ENCODE measurements at places on chromosomes 1 and 21.

GRCh38 chr1:22906968-22907367, 65.7 kb downstream of the LACTBL1 start:
- DNase-seq, result no peak

GRCh38 chr1:119364640-119365039, 3.9 kb upstream of the HAO2 start:
- no peak for DNase-seq

DNA sequence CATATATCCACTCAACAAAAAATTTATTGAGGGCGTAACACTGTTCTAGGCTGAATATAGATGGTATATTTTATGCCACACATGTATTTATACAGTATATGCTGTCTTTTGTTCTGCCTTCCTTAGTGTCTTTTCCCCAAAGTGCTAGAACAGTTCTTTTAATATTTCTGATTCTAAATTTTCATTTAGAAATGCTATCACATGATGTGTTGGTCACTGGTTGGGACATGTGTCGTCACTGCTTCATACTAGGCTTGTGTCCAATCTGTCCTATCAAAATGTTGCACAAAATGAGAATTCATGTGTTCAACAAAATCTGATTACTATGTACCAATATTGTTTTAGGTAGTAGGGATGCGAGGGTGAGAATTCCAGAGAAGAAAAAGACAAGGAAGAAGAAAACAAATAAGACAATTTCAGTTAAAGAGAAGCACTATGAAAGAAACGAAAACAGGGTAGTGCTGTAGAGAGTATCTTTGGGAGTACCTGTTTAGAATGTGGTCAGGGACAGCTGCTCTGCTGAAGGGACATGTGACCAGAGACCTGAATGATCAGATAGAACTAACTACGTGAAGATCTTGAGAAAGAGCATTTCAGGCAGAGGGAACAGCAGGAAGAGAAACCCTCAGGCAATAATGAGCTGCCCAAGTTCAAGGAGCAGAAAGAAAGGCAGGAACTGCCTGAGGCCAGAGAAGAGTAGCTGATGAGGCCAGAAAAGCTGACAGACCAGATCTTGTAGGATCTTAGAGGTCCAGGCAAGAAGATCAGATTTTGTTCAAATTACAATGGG, 1.3 kb downstream of the KMO start:
- no peak for DNase-seq

GRCh38 chr1:164480285-164480907, 78.6 kb upstream of the PBX1 start:
- no peak for DNase-seq

DNA sequence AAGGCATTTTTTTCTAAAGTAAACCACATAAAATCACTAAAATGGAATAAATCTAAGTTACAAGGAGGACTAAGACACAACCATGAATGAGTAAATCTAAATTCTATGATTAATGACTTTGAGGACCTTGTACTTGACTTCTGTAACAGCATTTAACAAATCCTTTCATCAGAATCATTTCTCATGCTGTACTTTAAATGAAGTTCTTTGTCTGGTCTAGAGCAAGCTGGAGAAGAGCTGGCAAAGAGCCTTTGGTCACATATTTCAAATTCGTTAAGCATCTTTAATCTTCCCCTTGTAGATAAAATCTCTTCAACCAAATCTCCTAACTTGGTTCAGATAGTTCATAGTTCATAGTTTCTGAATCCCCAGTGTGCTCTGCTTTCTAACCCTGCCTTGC, 405.4 kb downstream of the PTPRC start:
- DNase-seq, result no peak

All from BJ (cell line).